ENCODE measurements at places on chromosomes 7 and 10. TPM values are rescaled to one million over a fixed set of nuclear protein-coding genes. Genes with fewer than 3 reads are reported as not detected.

The GJD4 gene
- total RNA-seq = not detected

DNA sequence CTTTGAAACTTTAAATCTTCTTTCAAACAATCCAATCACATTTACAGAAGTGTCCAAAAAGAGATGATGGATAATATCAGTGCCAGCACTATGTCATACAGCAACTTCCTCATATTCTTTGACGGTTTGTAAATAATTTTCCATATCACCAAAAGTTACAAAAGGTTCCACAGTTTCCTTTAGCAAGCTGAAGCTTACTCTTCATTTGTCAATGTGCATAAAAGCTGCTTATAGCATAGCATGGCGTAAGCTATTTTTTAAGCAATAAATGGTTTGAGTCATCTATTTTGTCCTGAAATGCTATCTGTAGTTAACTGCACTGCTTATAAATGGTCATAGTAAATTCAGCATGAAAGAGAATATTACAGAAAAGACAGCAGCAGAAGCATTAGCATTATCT, 95.1 kb downstream of the ETV1 start:
- H3K27ac ChIP-seq = no peak overlapping the region
- DNase-seq = no peak
- no peaks in the 10 kb centered on the region for H3K27me3 ChIP-seq
- H3K36me3 ChIP-seq = no peaks in the 10 kb centered on the region

GRCh38 chr10:131733596-131733995, 167.2 kb upstream of the PPP2R2D start:
- no peak overlapping the region for H3K4me3 ChIP-seq
- H3K4me1 ChIP-seq = no peaks in the 10 kb centered on the region
- H3K36me3 ChIP-seq = no peaks in the 10 kb centered on the region
- no peaks in the 10 kb centered on the region for H3K27me3 ChIP-seq
- DNase-seq = no peak

DNA sequence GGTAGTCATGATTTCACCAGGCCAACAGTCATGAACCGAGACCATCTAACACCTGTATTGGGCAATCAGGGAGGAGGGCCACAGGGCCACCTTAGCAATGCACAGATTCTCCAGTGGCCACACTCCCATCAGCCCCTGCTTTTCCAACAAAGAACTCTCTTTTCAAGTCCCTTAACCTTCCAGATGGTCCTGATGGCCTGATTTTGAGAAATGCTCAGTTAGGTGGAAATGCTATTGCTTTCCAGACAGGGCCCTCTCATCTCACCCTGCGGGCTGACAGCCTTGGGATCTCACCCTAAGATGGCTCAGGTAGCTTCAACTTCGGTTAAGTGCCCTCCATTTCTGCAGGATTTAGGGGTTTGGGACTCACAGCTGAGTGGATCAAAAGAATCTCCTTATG, 131.9 kb upstream of the PRR15 start:
- H3K27me3 ChIP-seq = no peaks in the 10 kb centered on the region
- H3K36me3 ChIP-seq = no peaks in the 10 kb centered on the region
- H3K27ac ChIP-seq = no peak overlapping the region
- DNase-seq = no peak
- no peak overlapping the region for H3K4me3 ChIP-seq
- H3K4me1 ChIP-seq = no peaks in the 10 kb centered on the region

GRCh38 chr7:147047696-147048095, 931.1 kb downstream of the CNTNAP2 start:
- H3K36me3 ChIP-seq = no peaks in the 10 kb centered on the region
- no peaks in the 10 kb centered on the region for H3K27me3 ChIP-seq
- no peak overlapping the region for H3K4me3 ChIP-seq
- H3K4me1 ChIP-seq = no peaks in the 10 kb centered on the region
- H3K27ac ChIP-seq = no peak overlapping the region

- peak overlapping the region; percentile 44 for H3K27ac ChIP-seq
- H3K4me1 ChIP-seq = peaks cover 22% of the 10 kb centered on the region
- H3K36me3 ChIP-seq = peaks cover 14% of the 10 kb centered on the region
- DNase-seq = no peak
- H3K27me3 ChIP-seq = no peaks in the 10 kb centered on the region
Observed at GRCh38 chr7:5406957-5407945, 16.4 kb downstream of the TNRC18 start.

GRCh38 chr7:130942211-130942964, 208.4 kb upstream of the KLF14 start:
- H3K4me3 ChIP-seq = no peak overlapping the region
- no peaks in the 10 kb centered on the region for H3K27me3 ChIP-seq
- peak; percentile 60 for DNase-seq
- H3K36me3 ChIP-seq = peaks cover 18% of the 10 kb centered on the region

DNA sequence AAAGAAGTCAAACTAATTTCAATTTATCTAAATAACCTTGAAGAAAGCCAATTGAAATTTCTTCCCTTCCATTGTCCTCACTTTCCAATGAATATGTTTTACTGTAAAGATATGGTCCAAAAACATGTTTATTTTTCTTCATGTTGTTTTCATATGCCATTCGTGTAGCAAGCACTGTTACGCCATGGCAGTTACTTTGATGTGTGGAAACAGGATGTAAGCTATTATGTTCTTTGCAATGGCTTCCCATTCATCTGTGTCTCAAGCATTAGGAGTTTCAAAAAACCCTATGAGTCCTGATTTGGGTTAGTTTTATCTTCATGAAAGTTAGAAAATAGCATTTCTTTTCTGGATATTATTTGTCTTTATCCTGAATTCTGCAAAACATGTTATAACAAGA, 31.0 kb downstream of the GPR141 start:
- H3K27me3 ChIP-seq = no peaks in the 10 kb centered on the region
- DNase-seq = no peak
- H3K27ac ChIP-seq = peak overlapping the region; percentile 75
- no peak overlapping the region for H3K4me3 ChIP-seq
- H3K4me1 ChIP-seq = no peaks in the 10 kb centered on the region

GRCh38 chr7:46360811-46361210, 439.7 kb upstream of the IGFBP3 start:
- H3K36me3 ChIP-seq = no peaks in the 10 kb centered on the region
- H3K4me1 ChIP-seq = no peaks in the 10 kb centered on the region
- no peak overlapping the region for H3K27ac ChIP-seq
- no peak for DNase-seq
- no peak overlapping the region for H3K4me3 ChIP-seq
